ENCODE measurements at places on chromosomes 3 and 15.

- DNase-seq: no peak
Measured at GRCh38 chr3:17129556-17129955, 244.8 kb downstream of the PLCL2 start.

DNA sequence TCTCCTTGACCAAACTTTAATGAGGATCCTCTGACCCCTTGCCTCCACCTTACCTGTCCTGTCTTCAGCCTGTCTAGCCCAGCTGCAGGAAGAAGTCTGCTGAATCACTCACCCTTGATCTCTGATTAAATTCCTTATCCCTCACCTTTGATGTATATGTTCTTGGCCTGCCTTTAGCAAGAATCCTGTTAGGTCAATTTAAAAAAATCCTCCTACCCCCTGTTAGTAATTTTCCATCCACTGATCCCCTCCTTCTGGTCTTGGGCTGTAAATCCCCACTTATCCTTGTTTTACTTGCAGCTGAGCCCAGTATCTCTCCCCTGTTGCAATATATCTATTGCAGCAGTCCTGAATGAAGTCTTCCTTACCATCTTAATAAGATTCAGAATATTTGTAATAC, 39.0 kb downstream of the MYH15 start:
- no peak for DNase-seq

GRCh38 chr15:63595065-63595464, 2.1 kb upstream of the FBXL22 start:
- no peak for DNase-seq

DNA sequence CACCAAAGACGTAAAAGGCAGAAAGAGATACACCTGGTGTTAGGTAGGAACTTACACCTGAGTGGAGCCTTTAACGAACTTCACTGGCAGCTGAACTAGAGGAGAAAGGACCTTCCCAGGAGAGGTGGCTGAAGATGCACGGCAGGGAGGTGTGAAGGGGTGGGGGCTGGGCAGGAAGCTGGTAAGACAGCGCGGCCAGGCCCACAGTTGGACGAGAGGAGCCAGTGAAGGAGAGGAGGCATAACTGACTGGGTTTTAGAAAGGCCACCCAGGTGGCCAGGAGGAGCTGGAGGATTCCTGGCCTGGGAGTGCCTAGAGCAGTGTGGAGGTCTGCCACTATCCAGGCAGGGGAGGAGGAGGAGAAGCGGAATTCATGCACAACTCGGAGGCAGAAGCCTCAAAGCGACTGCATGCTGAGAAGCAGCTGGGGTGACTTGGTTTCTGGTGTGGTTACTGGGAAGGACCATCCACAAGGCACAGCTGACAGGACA, 51.9 kb downstream of the SLC41A3 start:
- no peak for DNase-seq

DNA sequence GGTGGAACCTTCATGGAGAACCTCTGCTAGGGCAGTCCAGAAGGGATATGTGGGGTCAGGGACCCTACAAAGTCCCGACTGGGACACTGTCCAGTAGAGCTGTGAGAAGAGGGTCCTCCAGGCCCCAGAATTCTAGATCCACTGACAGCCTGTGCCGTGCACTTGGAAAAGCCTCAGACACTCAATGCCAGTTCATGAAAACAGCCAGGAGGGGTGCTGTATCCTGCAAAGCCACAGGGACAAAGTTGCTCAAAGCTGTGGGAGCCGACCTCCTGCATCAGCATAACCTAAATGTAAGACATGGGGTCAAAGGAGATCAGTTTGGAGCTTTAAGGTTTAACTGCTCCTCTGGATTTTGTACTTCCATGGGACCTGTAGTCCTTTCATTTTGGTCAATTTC, 448.8 kb upstream of the CADM2 start:
- no peak for DNase-seq

DNA sequence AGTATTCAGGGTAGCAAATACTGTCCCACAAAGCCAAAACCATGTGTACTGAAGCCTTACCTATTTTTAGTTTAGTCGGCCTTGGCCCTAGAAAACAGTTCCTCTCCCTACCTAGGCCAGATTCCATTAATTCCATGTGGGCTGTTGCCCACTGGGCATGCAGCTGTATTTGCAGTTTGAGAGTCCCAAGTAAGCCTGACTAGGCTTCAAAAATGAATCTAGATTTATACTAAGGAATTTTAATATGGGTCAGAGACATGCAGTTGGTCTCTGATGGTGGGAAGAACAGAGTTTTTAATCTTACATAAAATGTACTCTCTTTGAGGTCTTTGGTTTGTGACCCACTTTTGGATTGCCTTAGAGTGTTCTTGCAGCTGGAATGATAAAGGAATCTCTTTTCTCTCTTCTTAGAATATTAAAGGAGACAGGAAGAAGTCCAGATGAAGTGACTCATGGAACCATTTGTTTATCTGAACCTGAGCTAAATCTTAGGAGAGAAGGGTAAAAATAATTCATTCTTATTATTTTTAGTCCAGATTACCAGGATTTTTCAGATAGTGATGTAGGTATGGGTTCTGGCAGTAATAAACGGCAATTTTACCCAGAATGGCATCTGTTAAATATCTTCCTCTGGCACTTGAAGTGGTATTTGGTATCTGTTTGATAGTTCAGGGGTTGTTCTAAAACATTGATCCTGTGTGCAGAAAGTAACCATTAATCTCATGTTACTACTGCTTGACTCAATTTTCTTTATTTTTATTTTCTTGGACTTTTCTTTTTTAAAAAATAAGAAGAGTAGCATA, 33.8 kb downstream of the GLCE start:
- DNase-seq: no peak

Data from T1000 (cell line).